ENCODE measurements at places on chromosomes 12 and 14. TPM values are rescaled to one million over a fixed set of nuclear protein-coding genes. Genes with fewer than 3 reads are reported as not detected.

GARIN6 gene
- not detected for total RNA-seq

GRCh38 chr14:22521449-22522239 lies 67.4 kb downstream of the DAD1 start:
- no peak for DNase-seq

GRCh38 chr14:62143245-62143644 lies 381.0 kb downstream of the SNAPC1 start:
- no peak for DNase-seq

- no peak for DNase-seq
These were observed 289.1 kb upstream of the RTL1 start for GRCh38 chr14:101192661-101193000.

DNA sequence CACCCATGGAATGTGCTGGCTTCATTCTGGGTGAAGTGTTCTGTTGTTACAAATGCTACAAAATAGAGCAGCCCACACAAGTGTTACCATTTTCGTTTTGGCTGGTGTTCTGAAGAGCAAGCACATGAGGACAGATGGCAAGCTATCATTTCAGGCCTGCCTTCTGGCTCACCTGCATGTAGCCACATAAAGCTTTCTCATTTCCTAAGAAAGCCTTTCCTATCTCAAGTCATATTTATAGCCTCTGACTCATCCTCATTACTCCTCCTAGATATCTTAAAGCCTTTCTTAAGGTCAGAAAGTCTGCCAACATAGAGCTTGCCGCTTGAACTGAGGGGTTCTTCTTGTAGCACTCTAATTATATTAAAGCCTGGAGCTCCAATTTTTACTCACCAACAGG lies 89.0 kb downstream of the PTPRR start:
- DNase-seq, result no peak

GRCh38 chr12:4270831-4271716 lies 2.5 kb upstream of the CCND2 start:
- DNase-seq, result peak; percentile 68

GRCh38 chr14:38150075-38150474 lies 57.6 kb upstream of the SSTR1 start:
- DNase-seq, result no peak

GRCh38 chr12:72406111-72406510 lies 133.9 kb downstream of the TRHDE start:
- DNase-seq, result no peak

- DNase-seq, result no peak
These were observed 380.8 kb downstream of the EGLN3 start for GRCh38 chr14:33569821-33570687.

DNA sequence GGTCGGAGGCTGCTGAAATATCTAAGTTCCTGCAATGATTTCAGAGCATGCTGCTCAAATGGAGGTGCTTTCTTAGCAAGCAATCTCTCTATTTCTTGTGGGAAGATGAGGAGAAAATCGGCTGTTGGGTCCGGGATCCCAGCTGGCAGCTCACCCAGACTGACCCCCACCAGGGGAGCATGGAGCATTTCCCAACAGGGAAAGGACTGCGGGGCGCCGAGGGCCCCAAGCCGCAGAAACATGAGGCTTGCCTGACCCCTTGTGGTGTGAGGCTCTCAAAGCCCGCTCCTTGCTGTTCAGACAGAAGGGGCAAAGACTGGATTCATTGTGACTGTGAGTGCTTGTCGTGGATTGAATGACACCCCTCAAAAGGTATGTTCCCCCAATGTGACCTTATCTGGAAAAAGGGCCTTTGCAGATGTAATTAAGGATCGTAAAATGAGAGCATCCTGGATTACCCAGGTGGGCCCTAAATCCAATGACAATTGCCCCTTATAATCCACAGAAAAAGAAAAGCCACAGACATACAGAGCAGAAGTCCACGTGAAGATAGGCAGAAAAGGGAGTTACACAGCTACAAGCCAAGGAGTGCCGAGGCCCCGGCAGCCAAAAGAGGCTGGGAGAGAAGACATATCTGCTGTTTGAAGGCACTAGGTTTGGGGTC lies 116.3 kb upstream of the VASH1 start:
- no peak for DNase-seq

GRCh38 chr12:13573698-13574321 lies 377.3 kb downstream of the EMP1 start:
- DNase-seq, result no peak

Measured in activated naive CD8-positive, alpha-beta T cell treated with anti-CD3 and anti-CD28 coated beads, Interleukin-2, amount 10 ng/mL, durations not matched to agents 7 days and 5 days (primary cell).